Renal cortex interstitium (tissue), 15 donors: ENCODE measurements at places on chromosomes 16 and 17. TPM values are rescaled to one million over a fixed set of nuclear protein-coding genes. Genes with fewer than 3 reads are reported as not detected.

DNA sequence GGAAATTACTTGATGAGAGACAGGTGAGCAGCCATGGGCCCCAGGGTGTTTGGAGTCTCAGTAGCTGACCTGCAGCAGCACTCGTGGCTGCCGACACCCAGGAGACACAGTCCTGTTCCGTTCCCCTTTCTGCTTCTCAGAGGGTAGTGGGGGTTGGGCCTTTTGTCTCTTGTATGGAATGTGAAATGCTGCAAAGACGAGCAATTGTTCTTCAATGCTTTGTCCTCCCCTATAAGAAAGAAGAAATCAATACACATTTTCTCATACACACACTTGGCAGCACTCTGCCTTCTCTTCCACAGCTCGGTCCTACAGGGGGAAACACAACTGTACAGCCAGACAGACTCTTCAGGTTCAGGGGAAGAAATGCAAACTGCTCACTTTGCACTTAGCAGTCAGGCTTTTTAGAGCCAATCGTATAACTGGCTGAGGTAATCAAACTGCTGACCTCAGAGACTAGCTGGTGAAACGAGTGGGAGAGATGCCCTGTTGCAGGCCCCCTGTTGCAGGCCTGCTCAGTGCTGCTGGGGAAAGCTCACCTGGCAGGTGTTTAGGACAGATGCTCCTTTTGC, 96.7 kb downstream of the AATF start:
- no peak for DNase-seq

GRCh38 chr16:83727018-83727417, 80.8 kb upstream of the HSBP1 start:
- no peak for DNase-seq

GRCh38 chr17:57114085-57114673, 29.1 kb downstream of the AKAP1 start:
- no peak for DNase-seq

DNA sequence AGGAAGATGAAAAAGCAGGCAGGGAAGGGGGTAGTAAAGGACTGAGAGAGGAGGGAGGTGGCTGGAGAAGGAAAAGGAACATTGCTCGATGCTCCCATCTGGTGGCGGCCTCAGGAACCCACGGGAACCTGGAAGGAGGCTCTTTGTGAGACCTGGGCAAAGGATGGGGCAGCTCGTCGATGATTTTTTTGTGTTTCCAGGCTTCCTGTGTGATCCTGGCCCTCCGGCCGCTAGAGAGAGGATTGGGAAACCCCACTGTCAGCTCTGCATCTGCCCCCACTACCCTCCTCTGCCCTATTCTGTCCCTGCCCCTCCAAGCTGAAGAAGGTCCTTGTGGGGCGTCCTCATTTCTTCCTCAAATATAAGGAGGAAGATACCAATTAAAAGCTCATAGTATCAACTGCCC, 6.6 kb downstream of the WFIKKN2 start:
- peak; percentile 67 for DNase-seq

DNA sequence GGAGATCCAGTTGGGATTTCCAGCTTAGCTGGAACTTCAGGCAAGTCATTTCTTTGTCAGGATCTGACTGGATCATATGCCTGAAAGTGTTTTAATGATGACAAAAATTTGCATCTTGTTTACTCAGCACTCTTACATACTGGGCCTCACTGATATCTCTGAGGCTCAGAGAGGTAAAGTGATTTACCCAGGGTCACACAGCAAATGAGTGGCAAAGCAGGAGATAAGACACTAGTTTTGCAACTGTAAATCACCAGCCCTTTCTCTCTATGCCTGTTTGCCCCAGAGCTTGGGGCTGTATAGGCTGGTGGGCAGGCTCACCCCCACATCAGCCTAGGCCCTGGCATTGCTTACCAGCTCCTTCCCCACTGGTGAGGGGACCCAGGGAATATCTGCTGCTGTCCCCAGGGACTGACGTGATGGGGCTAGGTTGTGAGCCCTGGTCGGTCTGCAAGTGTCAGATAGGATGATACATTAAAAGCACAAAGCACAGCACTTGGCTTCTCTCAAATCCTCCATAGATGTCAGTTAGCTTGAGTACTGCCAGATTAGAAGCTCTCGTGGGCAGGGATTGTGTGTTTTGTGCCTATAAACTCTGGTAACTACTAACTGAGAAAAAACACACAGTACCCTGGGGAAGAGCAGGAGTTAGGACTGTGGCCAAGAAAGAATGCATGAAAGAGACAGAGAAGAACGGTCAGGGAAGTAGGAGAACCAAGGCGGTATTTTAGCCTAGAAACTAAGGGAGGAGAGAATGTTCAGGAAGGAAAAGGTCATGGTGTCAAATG, 165.4 kb downstream of the COPRS start:
- DNase-seq = no peak

DNA sequence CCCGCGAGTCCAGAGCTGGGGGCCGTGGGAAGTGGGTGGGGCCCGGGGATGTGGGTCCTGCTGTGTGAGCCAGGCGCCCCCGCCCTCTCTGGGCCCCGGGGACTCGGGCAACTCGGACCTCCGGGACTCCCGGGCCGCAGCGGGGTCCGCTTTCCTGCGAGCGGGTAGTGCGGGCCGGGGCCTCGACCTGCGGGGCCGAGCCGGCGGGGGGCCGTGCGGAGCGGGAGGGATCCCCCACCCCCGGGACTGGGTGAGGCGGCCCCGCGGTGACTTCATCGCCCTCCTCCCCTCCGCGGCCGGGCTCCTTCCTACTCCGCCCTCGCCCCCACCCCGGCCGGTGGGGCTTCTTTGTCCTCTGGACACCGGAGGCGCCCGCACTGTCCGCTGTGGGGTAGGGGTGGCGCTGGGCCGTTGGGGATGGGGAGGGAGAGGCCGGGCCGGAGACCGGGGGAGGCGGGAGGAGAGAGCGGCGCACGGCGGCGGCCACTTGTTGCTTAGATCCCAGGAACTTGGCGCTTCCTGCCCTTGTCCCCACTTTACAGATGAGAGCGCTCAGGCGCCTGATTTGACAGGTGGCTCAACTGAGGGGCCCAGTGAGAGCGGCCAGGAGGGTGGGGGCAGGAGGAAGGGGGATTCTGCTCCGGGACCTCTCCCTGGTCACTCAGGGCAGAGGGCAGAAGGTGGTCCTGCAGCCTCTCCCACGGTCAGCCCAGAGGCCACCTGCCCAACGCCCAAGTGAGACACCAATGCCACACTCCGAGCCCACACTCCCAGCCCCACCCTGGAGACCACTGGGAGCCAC, 874 bp downstream of the CMTM3 start:
- peak; percentile 41 for DNase-seq

- DNase-seq = no peak
Measured at GRCh38 chr17:81306898-81307510, 11.9 kb upstream of the SLC38A10 start.

GRCh38 chr17:55413825-55414489, 7.7 kb downstream of the MMD start:
- no peak for DNase-seq

GRCh38 chr17:6498356-6498755, 54.1 kb downstream of the PIMREG start:
- DNase-seq = no peak

DNA sequence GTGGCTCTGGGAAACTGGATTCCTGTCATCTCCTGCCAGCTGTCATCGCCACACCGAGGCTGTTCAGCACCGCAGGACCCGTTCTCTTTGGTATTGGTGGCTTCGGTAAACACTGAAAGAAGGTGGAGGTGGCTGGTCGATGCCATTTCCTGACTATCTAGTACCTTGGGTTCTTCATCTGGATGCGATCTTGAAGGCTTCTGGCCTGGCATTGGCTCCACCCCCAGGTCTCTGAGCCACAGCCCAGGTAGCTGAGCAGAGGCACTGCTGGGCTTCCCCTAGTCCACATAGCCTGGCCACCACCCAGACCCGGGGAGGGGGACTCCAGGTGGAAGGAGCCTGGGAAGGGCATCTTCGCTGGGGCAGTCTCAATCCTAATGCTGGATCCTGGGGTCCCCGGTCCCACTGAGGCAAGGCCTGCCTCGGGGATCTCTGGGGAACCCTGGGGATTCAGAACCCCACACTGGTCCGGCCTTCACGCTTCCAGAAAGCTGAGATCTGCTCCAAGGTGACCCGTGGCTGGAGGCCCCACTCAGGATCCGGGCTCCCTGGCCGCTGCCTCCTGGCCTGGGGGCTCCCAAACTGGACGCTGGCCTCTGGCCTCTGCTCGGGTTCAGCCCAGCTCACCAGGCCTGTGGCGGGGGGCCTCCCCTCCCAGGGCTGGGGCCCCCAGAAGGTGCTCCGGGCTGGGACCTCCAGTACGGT, 1.8 kb downstream of the C16orf54 start:
- DNase-seq = no peak

DNA sequence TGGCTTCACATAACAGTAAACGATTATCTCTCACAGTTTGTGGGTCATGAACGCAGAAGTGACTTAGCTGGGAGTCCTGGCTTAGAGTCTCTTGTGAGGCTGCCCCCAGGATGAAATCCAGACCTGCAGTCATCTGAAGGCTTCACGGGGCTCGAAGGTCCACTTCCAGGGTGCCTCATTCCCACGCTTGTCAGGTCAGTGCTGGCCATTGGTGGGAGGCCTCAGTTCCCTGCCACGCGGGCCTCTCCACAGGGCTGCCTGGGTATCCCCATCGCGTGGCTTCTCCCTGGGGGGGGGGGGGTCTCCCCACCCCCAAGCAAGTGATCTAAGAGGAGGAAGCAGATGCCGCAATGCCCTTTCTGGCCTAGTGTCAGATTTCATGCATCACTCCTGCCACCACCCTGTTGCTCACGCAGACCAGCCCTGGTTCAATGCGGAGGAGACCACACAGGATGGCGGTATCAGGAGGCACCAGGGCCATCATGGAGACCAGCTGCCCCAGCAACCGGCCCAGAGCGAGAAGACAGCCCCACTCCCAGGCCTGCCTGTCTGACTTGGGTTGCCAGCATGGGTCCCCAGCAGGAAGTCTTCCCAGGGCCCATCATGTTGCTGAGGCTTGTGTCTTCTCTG, 77.3 kb upstream of the CDH5 start:
- DNase-seq = no peak

DNA sequence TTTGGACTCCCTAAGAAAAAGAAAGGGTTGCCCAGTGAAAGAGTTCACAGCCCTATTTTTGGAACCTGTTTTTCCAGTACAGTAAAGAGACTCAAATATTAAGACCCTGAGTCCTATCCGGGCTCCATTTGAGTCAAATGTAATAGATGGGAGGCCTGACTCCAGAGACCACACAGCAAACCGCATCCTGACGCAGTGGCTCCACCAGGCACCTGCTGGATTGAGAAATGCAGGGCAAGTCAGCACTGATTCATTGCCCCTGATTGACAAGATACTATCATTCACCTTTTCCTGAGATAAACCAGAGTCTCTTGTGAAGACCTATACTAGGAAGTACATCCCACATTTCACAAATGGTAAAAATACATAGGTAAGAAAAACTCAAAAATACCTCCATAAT, 715.7 kb upstream of the SOX9 start:
- DNase-seq = no peak

GRCh38 chr17:50352693-50353599, 7.0 kb downstream of the XYLT2 start:
- no peak for DNase-seq

- DNase-seq = no peak
Measured at GRCh38 chr17:493666-494065, 141.1 kb upstream of the RPH3AL start.

- no peak for DNase-seq
Measured at GRCh38 chr16:66489385-66489784, 60.5 kb downstream of the TK2 start.

DNA sequence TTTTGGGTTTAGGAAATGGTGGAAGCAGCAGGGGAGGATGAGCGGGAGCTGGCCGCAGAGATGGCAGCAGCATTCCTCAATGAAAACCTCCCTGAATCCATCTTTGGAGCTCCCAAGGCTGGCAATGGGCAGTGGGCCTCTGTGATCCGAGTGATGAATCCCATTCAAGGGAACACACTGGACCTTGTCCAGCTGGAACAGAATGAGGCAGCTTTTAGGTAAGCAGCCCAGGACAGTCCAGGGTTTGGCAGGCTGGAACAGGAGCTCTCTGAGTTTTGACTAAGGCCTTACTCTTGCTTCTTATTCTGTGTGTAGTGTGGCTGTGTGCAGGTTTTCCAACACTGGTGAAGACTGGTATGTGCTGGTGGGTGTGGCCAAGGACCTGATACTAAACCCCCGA, 41.4 kb downstream of the SF3B3 start:
- no peak for DNase-seq

DNA sequence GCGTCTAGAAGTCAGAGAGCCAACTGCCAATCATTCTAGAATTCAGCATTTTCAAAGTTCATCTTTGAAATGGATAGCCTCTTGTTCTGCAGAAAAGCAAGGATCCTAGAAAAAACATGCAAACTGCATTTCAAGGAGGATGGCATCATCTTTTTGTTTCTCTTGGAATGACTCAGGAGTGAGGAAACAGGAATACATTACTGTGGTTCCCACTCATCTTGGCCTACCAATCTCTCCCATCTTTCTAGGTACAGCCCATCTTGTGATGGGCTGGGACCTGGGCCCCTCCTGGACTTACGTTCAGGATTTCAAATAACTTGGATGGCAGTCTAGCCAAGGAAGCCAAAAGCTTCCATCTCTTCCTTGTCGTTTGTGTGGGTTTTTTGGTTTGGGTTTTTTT, 363.4 kb downstream of the CDH13 start:
- no peak for DNase-seq

DNA sequence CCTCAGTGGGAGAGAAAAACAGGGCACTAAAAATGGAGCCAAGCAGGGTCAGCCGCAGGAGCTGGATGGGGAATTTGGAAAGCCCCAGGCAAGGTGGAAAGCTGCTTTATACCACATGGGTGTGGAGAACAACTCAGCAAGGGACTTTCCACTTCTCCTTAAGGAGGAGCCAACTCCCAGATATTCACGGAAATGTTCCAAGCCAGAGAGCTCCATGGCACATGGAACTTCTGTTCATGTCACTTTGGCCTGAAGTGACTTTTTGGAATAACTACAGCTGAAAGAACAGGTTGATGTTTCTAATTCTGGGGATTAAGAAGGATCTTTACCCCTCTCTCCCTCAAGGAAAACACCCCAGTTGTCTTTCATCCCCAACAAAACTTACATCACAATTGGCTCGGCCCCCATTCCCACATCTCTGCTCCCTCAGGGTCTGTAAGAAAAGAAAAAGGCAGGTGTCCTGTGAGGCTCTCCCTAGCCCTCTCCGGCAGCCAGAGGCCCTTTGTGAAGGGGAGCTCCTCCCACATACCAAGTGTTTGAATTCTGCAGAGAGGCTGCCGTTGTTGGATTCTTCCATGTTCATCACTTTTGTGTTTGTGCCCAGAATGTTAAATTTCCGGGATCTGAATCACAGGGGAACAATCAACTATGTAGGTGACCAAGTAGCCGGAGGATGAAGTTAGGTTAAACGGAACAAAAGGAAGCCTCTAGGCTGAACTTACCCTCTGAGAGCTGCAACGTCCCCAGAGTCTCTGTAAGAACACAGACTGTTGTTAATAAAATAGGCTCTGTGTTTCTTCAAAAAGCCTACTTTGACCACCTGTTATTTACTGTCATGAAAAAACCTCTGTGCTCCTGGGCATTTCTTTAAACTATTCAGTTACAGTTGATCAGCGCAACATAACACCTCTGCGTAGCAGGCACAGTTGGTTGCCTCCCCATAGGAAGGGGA, 41.0 kb downstream of the STAT5A start:
- DNase-seq = no peak

Gene PRSS22
- 7.7 TPM for polyA plus RNA-seq

Gene FADS6
- polyA plus RNA-seq = 0.25 TPM

Gene MT1G
- 90.7 TPM for polyA plus RNA-seq

Gene CCL15
- polyA plus RNA-seq = 6.4 TPM

Gene MYADML2
- 0.30 TPM for polyA plus RNA-seq
